ENCODE measurements at places on chromosomes 7 and 10.

DNA sequence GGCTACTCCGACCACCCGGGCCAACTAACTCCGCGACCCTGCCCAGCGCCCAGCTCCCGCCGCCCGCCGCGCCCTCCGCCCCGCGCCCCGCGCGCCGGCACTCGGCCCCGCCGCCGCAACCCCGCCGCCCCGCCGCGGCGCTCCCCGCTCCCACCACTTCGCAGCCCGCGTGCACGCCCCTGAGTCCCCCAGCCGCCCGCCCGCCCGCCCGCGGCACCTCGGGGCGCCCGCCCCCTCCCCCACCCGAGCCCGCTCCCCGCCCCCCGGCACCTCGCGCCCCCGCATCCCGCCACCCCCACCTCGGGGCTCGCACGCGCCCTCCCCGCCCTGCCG, 598 bp downstream of the JAZF1 start:
- DNase-seq: no peak

GRCh38 chr10:14003517-14004184, 327.1 kb downstream of the FRMD4A start:
- peak; percentile 39 for DNase-seq

DNA sequence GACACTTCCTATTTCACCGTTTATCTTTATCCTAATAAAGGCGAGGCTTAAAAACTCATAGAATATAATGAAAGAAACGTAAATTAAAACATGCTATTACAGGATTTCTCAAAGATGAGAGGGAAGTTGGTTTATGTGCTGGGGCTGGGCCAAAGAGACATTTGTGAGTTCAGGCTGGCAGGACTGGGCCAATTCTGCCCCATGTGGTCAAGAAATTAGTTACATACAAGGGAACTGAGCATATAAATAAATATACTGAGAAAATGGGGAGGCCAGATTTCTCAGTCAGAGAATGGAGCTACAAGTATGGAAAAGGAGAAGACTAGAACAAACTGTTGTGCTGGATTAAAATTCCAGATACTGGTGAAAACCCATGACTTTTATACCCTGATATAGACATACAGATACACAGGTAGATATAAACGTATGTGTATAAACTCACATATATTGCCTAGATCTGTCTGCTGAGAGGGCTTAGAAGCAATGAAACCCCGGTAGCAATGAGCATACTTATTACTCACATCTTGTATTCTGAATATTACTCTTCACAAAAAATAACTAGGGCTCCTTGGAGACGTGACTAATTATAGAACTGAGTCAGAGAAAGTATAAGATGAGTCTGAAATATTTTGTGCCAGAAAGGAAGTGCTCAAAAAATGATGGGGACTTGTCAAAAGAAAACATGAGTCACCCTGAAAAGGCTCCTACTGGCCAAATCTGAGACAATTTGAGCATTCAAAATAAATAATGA, 155.7 kb upstream of the FGFR2 start:
- DNase-seq: no peak

- DNase-seq: no peak
These were observed 87.0 kb downstream of the HGF start for GRCh38 chr7:81682873-81683272.

- DNase-seq: no peak
These were observed 76.8 kb upstream of the ANKRD1 start for GRCh38 chr10:90997670-90998069.

- no peak for DNase-seq
These were observed 77.7 kb downstream of the CRPPA start for GRCh38 chr7:16343612-16344011.

GRCh38 chr10:78944723-78945312, 123.9 kb upstream of the ZMIZ1 start:
- peak; percentile 30 for DNase-seq

DNA sequence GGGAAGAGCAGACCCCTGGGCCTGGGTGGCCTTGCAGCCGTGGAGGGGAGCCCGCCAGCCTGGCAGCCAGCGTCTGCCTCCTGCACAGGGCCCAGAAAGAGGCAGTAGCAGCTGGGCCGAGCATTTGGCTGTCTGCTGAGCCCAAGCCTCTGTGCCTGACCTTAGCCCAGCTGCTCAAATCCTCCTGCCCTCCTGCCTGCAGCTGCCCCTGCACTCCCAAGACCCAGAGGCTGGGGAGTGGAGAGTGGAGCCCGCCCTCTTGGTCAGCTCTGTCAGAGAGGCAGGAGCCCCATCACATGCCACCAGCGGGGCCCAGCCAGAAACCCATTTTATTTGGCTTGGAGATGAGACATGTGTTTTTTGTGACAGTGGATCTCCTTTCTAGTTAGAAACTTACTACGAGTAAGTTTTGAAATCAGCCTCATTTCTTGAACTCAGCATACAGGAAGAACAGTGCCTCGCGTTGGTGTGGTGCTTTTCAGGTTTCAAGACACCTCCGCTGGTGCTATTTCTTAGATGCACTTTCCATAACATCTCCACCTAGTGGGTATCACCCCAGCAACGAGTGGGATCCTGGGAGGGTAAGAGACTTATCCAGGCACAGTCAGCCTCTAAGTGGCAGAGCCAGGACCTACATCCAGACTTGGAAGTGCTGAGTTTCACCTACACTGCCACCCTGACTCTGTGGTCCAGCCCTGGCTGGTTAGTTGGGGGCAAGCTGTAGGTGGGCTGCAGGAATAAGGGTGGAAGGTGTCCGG, 477.1 kb downstream of the RPS24 start:
- DNase-seq: no peak

DNA sequence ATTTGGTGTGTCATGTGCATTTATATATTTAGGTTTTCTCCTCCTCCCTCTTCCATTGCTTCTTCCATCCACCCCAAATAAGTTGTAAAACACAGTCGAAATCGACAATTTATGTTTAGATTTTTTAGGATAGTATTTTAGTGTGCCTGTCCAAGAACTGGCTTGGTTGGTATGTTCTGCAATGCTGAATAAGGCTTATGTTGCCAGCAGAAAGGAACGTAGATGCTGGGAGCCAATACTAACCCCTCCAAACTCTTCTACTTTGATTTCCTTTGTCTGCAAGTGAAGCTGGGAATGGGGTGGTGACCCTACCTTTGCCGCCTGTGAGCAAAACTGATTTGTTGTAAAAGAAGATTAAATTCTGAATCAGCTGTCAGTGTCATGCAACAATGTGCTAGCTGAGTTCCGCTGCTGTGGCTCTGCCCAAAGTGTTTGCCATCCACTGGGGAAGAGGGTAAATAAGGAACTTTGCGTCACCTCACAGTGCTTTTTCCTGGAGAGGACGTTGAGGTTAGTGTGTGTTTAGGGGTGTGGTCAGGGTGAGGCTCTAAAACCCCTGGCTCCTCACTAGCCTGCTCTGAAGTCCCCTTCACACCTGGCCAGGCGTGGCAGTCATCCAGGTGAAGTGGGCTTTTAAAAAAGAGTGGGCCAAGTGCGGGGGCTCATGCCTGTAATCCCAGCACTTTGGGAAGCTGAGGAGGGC, 44.4 kb downstream of the TACC2 start:
- DNase-seq: no peak

DNA sequence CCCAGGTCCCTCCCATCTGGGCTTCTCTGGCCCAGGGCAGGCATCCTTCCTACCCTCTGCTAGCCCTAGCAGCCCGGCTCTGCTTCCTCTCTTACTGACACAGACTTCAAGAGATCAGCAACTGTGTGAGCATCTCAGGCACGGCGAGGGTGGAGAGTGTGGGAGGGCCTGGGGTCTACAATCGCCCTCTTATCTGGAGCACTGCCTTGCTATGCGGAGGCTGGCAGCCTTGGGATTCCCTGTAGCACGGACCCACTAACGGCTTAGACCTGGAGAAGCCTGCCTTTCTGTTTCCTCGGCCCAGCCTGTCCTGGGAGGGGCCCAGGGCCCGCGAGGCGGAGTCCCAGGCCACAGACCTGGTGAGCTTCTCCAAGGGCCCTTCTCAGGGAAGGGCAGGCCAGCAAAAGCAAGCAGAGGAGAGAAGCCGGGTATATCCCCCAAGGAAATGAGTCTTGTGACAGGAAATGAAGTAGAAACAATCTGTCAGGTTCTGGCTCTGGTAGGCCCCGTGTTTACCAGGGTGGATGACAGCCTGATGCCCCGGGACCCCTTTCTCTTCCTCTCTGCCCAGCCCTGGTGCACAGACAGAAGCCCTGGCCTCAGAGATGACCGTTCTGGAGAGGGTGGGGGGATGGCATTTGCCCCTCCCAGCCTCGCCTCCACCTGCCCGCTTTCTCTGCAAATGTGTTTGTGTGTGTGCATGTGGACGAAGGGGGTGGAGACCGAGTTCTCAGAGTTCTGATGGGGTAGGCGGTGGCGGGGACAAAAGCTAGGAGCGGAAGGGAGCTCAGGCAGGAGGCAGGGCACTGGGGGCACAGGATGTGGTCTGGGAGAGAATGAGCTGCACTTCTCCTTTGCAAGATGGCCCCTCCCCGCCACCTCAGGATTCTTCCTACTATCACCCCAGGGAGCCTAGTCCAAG, 2.5 kb downstream of the LRCH4 start:
- DNase-seq: peak; percentile 78

DNA sequence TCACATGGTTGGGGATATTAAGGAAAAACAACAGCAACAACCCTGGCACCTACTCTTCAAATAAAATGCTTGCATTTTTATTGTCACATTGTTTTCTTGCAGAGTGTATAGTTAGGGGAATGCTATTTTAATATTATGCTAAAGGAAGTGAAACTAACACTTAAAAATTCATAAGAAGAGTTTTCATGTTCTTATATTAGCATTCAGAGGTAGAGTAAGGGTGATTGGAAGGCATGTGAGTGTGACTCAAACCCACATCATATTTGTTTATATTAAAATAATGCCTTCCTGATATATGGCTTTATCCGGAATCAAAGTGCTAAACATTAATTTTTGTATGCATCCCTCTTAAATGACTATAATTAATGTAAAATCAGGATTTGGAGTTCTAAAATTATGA, 59.8 kb upstream of the TES start:
- no peak for DNase-seq

DNA sequence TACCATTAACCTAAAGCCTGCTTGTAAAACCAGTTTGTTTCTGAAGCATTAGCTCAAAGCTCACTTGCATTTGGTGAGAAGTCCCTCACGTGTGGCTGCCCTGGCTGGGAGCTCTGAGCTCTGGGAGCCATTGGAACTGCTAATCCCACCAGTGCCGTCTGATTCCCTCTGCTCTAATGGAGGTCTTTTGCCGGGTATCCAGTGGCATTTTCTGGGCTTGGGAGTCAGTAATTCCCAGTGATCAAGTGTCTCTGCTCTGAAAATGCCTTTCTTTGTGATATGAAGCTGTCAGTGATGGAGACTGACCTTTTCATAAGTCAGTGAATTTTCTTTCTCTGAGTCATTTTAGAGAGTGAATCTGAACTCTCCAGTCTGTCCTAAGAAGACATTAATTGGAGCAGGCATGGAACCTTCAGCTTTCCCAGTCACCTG, 36.9 kb upstream of the FAM20C start:
- DNase-seq: no peak

- peak; percentile 65 for DNase-seq
These were observed 40.4 kb downstream of the PROSER2 start for GRCh38 chr10:11863353-11864109.

GRCh38 chr10:14570800-14571199, 203.9 kb downstream of the FAM107B start:
- DNase-seq: no peak

- no peak for DNase-seq
These were observed 31.6 kb downstream of the HECW1 start for GRCh38 chr7:43143918-43144589.

- DNase-seq: no peak
These were observed 407.9 kb downstream of the KCNMA1 start for GRCh38 chr10:77229704-77230103.

DNA sequence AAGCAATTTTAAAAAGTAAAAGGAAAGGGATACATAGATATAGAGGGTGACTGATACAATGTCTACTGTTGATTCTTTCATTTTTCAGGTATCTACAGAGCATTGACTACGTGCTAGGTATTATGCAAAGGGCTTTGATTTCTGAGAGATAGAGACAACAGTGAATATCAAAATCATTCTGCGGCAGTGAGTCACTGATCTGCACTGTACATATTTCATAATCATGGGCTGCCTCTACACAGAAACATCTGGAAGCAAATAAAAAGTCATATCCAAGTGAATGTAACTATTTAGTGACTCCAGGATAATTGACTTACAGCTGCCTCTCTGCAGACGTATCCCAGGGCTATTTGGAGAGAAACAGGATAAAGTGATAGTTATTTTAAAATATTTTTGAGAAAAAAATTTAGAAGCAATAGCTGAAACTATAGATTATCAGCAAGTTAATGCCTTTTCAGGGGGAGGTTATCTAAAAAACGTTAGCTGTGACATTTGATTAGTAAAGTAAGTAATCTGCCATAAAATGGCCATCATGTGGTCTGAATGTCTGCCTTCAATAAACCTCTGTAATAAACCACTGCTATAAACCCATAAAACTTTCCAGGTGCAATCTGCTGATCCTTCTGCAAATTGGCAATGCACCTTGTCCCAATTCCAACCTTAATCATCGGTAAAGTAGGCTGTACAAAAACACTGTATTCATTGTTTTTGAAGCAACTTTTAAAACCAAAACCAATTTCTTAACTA, 43.7 kb downstream of the CPXM2 start:
- DNase-seq: no peak

- no peak for DNase-seq
These were observed 55.8 kb downstream of the CNOT4 start for GRCh38 chr7:135454060-135454459.

DNA sequence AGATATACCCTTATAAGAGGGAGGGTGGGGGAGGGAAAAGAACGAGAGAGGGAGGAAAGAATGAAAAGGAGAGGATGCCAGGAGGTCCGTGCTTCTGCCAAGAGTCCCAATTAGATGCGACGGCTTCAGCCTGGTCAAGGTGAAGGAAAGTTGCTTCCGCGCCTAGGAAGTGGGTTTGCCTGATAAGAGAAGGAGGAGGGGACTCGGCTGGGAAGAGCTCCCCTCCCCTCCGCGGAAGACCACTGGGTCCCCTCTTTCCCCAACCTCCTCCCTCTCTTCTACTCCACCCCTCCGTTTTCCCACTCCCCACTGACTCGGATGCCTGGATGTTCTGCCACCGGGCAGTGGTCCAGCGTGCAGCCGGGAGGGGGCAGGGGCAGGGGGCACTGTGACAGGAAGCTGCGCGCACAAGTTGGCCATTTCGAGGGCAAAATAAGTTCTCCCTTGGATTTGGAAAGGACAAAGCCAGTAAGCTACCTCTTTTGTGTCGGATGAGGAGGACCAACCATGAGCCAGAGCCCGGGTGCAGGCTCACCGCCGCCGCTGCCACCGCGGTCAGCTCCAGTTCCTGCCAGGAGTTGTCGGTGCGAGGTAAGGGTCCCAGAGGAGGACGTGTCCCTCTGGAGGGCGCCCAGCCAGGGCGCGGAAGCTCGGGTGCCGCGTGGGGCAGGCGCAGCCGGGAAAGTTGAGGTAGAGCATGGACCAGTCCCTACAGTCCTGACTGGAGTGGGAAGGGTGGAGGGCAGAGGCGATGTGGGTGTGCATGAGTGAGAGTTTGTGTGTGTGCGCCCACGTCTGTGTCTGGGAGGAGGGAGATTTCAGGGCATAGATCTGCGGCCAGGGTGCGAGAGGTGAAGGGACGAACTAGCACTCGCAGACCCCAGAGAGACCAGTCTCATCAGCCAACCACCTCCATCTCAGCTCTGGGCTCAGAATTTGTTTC, 844 bp downstream of the GRM3 start:
- DNase-seq: no peak

GRCh38 chr7:45384499-45384898, 189.7 kb upstream of the ADCY1 start:
- no peak for DNase-seq

GRCh38 chr10:26486304-26486703, 48.2 kb downstream of the APBB1IP start:
- no peak for DNase-seq
